HS-27A (cell line): ENCODE measurements at places on chromosomes 1 and 21.

DNA sequence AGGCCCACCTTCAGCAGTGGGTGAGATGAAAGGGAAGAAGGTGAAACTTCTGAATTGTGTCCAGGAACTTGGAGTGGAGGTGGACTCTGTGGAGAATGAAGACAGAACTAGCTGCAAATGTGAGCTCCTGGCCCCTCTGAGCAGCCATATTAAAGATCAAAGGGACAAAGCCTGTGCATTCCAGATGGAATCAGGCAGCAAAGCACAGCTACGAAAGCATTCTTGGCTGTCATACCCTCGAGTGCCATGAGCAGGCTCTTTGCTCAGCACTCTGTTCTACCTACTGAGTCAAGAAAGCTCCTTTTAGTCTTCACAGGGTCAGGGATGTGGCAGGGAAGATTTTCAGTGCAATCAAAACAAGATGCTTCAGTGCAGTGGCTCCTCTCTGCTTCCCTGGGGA, 86.3 kb upstream of the TSPAN2 start:
- DNase-seq = no peak

GRCh38 chr1:166090244-166090643, 76.6 kb downstream of the FAM78B start:
- no peak for DNase-seq

DNA sequence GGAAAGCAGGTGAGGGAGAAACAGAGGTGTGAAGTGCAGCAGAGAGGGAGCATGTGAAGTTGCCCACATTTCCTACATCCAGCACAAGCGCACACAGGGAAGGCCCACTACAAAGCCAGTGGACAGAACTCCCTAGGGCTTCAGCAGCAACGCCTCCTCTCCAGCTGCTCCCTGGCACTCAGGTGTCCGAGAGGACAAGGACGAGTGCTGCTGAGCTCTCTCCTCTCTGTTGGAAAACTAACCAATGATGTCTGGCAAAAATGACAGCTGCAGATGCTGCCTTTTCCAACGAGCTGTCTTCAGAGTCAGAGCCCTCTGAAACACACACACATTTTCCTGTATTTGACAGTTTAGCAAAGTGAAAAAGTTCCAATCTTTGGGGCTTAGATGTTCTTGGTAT, 86.8 kb downstream of the HSF2BP start:
- DNase-seq = no peak

- peak; percentile 93 for DNase-seq
Observed at GRCh38 chr21:38244885-38245869, 11.6 kb upstream of the KCNJ15 start.

DNA sequence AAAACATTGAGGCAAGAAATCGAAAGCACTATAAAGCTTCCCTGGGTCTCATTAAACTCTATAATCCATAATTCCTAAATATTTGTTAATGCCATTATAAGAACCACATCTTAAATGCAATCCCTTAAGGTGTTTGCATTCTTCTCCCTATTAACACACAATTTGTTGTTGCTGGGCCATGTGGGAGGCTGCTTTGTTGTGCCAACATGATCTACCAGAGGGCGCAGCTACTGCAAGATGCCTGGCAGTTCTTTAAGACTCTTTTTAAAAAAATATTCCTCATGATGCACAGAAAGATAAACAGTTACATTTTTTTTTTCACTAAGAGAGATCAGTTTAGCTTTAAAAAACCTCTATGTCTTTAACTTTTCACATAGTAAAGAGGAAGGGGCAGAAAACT, 39.0 kb upstream of the BCAS2 start:
- DNase-seq = no peak

- no peak for DNase-seq
Observed at GRCh38 chr1:36322786-36323635, 434 bp downstream of the EVA1B start.

- DNase-seq = no peak
Observed at GRCh38 chr1:154342836-154343472, 17.6 kb downstream of the ATP8B2 start.

- no peak for DNase-seq
Observed at GRCh38 chr21:22020221-22020620, 1022.0 kb downstream of the NCAM2 start.

DNA sequence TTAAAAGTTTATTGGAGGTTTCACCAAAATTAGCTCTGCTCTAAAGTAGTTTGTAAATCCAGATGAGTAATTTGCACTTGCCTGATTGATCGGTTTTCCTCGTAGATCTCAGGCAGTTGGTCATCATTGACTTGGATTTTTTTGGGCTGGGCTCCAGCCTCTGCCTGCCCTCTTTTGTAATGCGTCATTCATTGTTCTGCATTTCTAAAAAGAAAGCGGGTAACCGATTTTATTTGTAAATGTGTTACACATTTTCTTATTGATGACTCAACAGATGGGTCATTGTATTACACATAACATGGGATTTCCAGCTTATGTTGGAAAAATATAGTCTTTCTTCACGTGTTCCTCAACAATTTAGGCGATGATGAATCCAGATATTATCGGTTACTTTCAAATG, 5.5 kb downstream of the ETS2 start:
- peak; percentile 91 for DNase-seq

GRCh38 chr1:214400131-214400530, 119.2 kb downstream of the SMYD2 start:
- no peak for DNase-seq

- no peak for DNase-seq
Observed at GRCh38 chr1:60963167-60963940, 119.0 kb upstream of the NFIA start.

- no peak for DNase-seq
Observed at GRCh38 chr1:26922431-26922729, 837 bp downstream of the NUDC start.

DNA sequence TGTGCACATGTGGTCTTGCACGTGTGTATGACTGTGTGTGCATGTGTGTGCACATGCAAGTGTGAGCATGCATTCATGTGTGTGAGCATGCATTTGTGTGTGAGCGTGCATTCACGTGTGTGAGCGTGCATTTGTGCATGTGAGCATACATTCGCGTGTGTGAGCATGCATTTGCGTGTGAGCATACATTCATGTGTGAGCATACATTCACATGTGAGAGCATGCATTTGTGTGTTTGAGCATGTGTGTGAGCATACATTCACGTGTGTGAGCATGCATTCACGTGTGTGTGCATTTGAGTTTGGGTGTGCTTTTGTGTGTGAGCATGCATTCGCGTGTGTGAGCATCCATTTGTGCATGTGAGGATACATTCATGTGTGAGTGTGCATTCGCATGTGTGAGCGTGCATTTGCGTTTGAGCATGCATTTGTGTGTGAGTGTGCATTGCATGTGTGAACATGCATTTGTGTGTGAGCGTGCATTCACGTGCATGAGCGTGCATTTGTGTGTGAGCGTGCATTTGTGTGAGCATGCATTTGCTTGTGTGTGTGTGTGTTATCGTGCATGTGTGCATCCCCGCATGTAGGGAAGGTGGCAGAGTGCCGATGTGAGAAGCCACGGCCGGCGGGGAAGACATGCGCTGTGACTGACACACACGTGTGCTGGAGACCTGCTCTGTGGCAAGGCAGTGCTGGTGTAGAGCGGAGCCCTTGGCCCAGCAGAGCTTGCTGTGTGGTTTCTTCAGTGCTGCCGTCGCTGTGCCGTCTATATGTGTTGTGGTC, 18.2 kb downstream of the ITGB2 start:
- no peak for DNase-seq

DNA sequence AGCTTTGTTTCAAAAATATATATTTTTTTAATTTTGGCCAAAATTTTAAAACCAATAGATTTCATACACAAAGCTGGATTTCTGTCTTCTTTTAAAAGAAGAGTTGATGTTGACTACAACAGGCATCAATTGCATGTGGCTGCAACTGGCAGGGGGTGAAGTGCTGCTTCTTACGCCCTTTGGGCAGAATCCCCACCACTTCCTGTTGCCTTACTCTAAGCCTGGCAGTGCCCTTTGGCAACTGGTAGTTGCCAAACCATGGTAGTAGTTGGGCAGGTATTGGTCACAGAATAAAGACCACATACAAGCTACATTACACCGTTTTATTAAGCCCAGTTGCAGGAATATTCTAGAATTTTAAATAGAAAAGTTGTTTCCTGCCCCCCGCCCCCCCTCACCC, 17.0 kb downstream of the LAMC2 start:
- no peak for DNase-seq

- no peak for DNase-seq
Observed at GRCh38 chr21:25931765-25932164, 197.0 kb downstream of the GABPA start.

GRCh38 chr1:150056407-150056806, 11.2 kb upstream of the VPS45 start:
- no peak for DNase-seq

DNA sequence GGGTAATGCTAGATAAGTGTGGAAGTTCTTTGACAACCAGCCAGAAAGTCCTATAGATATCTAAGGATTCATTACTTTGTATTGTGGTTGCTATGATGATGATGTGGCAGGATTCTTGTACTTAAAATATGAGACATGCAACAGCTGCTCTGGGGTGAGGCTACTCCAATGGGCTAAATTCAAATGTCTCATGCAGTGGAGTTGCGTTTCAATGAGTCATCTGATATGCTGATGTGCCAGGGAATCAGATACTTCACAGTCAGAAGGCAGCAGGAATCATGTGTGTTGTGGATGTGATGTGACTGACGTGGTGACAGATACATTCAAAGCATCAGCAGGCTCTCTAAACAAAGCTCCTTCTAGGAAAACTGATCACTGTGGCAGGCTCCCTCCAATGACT, 66.5 kb downstream of the TSEN15 start:
- peak; percentile 88 for DNase-seq
